ENCODE measurements at places on chromosomes 13 and 19.

DNA sequence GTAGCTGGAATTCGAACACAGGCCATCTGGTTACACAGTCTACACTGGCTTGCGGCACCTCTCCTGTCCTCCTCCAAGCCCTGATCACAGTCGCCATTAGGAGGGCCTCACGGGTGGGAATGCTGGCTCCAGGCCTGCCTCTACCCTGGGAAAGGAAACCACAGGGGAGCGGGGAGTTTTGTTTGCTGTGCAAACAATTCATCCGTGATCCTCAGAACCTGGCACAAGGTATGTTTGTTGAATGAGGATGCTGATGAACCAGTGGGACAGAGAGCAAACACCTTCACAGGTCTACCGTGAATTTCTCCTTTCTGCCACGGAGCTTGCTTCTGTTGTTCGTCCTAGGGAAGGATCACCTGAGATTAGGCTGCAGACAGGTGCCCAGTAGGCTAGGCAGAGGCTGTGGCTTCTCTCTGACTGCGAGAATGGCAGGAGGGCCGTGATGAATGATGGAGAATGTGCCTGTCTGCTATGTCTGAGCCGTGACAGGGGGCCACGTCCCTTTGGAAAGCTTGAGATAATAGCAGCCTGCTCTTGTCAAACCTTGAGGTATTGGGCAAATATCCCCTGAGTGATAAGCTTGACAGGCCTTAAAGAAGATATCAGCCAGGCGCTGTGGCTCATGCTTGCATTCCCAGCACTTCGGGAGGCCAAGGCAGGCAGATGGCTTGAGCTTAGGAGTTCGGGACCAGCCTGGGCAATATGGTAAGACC is 36.7 kb downstream of the PIN1 start:
- no peak for DNase-seq

- peak; percentile 73 for DNase-seq
Observed at GRCh38 chr13:71879129-71879535, 12.1 kb upstream of the DACH1 start.

- no peak for DNase-seq
Observed at GRCh38 chr13:75547917-75548316, 1.7 kb upstream of the UCHL3 start.

DNA sequence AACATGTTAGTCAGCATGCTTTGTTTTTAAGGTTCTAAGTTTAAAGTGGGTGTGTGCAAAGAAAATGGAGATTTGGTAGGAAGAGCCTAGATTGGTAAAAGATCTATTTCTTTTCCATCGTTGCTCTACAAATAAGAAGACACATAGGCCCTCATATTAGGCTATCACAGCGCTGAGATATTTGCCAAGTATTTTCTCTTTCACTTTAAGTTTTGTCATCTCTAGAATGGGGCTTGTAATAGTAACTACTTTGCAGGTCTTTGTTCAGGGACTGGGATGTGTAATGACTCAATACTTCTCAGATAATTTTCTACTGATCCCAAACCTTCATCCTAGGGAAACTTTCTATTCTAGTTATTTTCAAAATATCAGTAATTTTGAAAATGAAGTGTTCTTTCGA is 917.7 kb upstream of the SLC10A2 start:
- no peak for DNase-seq

- DNase-seq, result peak; percentile 76
Observed at GRCh38 chr19:51771376-51772130, 10.6 kb downstream of the FPR2 start.

GRCh38 chr13:20412691-20413355 is 112.8 kb downstream of the CRYL1 start:
- DNase-seq, result no peak

Measured in suppressor macrophage (primary cell).